ENCODE measurements at places on chromosomes 5 and 9. TPM values are rescaled to one million over a fixed set of nuclear protein-coding genes. Genes with fewer than 3 reads are reported as not detected.

The PCDHA11 gene
- polyA plus RNA-seq = 1.2 TPM

DNA sequence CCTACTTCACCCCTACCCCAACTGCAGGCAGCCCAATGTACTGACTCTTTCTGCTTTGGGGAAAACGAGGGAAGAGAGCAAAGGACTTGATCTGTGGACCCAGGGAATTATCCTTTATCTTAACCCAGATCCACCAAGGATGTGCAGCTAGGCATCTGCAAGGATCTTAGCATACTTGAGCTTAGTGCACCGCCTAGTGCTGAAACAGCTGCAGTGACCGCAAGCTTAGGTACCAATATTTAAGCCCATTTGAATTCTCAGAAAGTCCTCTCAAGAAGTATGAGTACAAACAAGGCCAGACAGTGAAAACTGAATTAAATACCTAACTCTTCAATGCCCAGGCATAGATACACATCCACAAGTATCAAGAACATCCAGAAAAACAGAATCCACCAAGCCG lies 576.7 kb upstream of the ADAMTS16 start:
- DNase-seq = peak; percentile 50

- DNase-seq = no peak
Observed at GRCh38 chr9:108345826-108346225, 510.0 kb downstream of the ACTL7B start.

GRCh38 chr5:111079846-111080245 lies 8.3 kb downstream of the TSLP start:
- DNase-seq = no peak

DNA sequence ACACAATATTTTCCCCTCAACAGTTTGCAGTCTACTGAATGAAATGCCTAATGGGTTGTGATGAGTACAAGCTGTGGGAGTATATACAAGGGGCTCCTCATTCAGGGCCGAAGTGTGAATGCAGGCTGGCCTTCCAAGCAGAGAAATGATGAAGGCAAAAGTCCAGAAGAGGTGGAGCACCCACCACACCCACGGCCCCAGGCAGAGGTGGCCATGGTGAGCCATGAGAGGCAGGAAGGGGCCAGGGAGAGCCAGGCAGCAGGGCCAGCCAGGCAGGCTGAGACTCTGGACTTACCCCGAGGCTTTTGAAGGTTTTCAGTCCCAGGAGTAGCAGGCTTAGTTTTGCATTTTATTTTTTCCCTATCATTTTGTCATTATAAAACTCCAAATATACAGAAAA lies 218.1 kb downstream of the AUH start:
- peak; percentile 50 for DNase-seq

DNA sequence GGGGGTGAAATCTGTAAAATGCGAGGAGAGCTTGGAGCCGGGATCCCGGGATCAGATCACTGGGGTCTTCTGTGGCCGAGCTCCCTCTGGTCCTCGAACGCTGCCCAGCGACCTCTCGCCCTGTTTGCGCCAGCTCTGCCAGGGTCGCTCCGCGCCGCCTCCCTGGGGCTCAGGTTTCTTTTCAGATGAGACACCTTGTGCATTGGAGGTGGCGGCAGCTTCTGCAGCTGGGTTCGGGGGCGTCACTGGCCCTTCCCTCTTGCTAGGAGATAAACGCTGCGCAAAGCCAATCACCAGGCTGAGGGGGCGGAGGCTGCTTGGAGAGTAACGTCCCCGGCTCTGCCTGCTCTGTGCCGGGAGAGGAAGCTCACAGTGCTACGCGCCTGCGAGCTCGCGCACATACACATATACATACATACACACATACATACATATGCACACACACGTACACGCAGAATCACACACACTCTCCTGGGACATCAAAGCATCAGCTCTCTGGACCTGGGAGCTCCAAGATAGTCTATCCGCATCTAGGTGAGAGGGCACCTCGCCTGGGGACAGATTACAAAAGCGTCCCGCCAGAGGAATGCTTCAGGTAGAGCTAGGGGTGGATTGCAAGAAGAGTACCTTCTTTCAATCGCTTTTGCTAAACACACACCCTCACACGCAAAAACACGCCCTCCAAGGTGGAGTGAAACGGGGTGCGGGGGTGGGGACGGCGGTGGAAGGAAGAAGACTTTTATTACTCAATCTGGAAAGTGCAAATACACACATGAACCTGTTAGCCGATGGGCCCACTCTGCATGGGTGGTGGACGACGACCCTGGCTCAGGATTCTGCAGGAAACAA lies at the start of gene ST8SIA4:
Gene ST8SIA4 (minus strand): TSS at position 244 of the 849 bp plus-strand sequence. CDS start 327 bp downstream, outside the sequence.
- DNase-seq = peak; percentile 53

DNA sequence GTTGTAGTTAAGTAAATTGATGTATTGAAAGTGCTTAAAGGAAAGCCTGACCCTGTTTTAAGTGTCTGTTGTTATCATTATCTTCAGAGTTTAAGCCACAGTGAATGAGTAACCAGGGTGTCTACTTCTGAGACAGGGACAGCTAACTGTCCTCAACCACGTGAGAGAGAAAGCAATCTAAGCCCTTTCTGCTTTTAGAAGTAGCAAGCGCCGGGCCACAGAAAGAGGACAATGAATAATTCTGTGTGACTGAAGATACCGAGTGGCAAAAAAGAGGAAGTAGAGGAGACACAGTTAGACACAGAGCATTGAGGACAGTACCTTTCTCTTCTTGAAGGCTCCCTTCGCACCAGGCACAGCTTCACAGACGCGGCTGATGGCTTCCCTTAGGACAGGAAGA lies 86.3 kb downstream of the S1PR3 start:
- no peak for DNase-seq

DNA sequence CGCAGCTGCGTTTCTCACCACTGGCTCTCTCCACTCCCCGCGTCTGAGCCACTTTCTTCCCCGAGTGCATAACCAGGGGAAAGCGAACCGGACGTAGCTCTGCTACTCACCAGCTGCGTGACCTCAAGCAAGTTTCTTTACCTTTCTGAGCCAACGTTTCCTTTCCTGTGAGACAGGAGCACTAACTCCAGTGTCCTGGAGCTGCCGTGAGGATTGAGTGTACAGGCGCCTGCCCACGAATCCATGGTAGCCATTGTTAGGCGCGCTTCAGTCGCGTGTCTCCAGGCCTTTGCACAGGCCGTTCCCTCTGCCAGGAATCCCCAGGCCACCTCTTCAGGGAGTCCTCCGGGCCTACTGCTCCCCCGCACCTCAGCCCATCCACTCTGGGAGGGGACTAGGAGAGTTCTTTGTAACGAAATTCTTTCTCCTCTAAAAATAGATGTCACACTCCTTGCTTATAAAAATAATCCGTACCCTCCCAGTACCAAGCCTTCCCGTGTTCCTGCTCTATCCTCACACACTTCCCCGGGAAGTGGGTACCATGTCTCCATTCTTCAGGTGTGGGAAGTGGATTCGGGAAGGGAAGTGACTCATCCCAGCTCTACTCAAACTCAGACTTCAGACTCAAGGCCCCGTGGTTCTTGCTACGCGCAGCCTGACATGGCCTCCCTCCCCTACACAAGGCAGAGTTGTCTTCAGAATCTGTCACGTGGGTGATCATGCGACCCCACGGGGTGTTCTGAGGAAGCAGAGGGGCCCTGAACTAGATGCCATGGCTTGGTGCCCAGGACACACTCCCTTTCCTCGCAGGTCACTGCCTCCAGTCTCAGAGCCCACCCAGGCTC lies 16.1 kb upstream of the CRB2 start:
- no peak for DNase-seq

DNA sequence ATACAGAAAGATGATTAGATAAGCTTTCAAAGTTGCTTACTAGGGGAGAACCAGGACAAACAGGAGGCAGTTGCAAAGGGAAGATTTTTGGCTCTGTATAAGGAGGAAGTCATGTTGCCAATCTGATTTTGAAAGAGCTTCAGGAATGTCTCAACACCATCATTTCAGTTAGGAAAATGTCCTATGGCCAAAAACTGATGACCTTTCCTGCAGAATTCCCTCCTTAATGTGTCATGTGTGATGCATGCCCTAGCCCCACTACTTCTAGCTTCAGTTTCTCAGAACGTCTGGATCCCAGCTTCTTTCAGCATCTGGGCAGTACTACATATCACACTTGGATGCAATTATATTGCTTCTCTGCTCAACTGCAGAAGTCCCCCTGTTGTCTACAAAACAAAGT lies 211.5 kb upstream of the NREP start:
- DNase-seq = no peak

- no peak for DNase-seq
Observed at GRCh38 chr5:6698696-6699095, 14.5 kb upstream of the TENT4A start.

- DNase-seq = no peak
Observed at GRCh38 chr9:76759732-76760131, 4.5 kb upstream of the PCA3 start.
